CD4-positive, alpha-beta T cell treated with Interleukin-6 at 100 ng/mL for 8 hours (primary cell): ENCODE measurements at places on chromosomes 6 and 20.

- no peak for DNase-seq
Observed at GRCh38 chr6:144075187-144075586, 20.2 kb downstream of the SF3B5 start.

GRCh38 chr6:108421366-108421765, 126.5 kb downstream of the AFG1L start:
- DNase-seq = no peak

DNA sequence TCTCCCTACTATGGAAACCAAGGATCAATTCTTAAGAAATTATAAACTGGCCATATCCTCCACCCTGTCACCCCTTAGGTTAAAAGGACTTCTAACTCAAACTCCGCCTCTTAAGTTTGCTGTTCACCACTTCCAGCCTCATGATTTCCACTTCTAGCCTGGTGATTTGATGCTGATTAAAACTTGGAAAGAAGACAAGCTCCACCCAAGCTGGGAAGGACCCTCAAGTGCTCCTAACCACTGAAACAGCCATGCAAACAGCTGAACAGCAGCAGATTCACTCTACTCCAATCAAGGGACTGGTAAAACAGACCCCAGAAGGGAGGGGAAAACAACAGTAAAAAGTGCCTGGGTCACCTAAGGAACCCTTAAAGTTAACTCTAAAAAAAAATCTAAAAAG, 10.3 kb downstream of the LCA5 start:
- DNase-seq = no peak

GRCh38 chr6:13573669-13574110, 711 bp upstream of the SIRT5 start:
- DNase-seq = no peak

DNA sequence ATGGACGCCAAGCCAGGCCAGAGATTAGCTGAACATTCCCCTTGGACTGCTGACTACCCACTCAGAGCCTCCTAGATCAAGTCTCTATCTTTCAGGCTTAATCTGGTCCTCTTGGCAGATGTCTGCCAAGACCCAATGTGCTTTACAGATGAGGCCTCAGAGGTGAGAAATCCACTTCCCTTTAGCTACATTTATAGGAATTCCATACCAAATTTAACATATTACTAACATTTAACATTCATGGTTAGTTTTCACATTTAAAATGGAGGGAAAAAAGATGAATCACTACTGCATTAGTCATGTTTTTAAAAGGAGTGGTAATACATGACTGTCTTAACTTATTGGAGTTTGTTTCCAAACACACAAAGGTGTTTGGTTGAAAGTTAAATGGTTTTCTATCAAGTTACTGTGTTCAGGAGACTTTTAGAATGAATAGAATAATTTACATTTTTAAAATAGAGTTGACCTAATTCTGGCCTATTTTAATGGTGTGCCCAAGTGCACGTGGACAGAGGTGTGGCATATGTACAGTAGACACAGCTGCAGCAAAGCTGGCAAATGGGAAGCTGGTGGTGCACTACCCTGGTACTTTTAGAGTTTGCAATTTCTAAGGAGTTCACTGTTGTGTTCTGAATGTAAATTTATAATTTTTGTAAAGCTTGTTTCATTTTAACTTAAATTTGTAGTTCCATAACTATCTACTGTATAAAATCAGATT, 41.9 kb upstream of the CALHM6 start:
- no peak for DNase-seq

DNA sequence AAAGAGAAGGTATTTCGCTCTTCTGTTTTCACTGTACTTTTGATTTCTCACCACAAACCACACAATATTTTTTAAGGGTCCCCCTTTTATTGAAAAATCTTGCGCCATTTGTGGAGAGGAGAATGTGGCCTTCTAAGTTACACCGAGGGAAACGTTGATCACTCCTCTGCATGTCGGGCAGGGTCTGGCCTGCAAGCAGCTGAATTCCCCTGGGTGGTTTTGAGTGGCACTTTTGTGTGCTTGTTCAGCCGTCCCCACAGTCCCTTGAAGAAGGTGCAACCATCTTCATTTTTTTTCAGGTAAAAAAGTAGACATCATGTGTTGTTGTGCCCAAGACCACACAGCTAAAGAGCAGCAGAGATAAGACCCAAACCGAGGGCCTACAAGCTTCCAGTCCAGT, 6.1 kb downstream of the GPR31 start:
- DNase-seq = no peak

GRCh38 chr6:37860226-37860839, 40.8 kb downstream of the ZFAND3 start:
- DNase-seq = peak; percentile 8

GRCh38 chr6:167573461-167574215, 248.8 kb downstream of the TTLL2 start:
- DNase-seq = no peak

GRCh38 chr6:46170357-46171289, at the start of gene ENPP5:
ENPP5 (minus strand) TSS chr6:46170980; CDS start chr6:46168262, 2,718 bp downstream.
- DNase-seq = peak; percentile 53

DNA sequence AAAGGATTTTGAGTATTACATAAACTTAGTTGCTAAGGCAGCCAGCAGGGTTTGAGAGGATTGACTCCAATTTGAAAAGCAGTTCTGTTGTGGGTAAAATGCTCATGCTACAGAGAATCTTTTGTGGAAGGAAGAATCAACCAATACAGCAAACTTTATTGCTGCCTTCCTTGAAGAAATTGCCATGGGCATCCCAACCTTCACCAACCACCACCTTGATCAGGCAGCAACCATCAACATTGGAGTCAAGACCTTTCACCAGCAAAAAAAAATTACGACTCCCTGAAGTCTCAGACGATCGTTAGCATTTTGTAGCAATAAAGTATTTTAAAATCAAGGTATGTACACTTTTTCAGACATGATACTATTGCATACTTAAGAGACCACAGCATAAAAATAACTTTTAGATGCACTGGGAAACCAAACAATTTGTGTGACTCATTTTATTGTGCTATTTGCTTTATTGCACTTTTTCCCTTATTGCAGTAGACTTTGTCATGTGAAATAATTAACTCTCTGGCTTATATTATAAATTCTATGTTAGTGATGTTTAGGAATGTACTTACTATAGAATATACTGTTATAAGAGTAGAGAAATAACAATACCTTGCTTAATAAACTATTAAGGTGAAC, 390.8 kb downstream of the CDKAL1 start:
- no peak for DNase-seq

DNA sequence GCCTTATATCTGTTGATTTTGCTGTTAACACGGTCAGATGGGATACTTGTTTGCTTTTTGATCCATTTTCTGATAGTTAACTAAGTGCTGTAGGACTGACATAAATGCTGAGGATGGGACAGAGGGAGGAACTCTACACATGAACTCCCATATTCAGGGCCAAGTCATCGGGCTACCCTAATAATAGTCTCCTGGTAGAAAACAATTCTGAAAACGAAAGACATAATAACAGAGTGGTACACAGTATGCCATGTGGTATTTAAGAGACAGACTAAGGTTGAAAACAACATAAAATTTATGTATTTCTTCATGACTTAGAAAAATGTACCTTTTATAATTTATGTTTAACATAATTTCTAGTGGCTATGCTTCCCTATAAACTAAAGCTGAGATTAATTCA, 12.0 kb downstream of the ID4 start:
- no peak for DNase-seq

- DNase-seq = no peak
Observed at GRCh38 chr20:18256440-18257090, 31.8 kb upstream of the ZNF133 start.

GRCh38 chr6:62528894-62529526, 243.0 kb upstream of the KHDRBS2 start:
- no peak for DNase-seq

DNA sequence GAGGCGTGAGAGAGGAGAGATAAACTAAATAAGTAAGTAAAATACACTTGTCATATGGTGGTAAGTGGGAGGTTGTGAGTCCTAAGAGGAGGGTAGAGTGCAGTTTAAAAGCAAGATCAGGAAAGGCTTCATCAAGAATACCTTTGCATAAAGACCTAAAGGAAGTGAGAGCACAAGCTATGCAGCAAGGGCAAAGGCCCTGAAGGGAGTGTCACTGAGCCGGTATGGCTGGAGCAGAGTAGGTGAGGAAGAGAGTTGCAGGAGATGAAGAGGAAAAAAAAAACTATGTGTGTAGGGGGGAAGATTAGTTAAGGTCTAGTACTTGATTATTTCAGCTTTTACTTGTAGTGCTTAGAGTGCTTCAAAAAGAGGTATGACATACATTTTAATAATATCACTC, 11.0 kb downstream of the DNAAF9 start:
- DNase-seq = no peak

DNA sequence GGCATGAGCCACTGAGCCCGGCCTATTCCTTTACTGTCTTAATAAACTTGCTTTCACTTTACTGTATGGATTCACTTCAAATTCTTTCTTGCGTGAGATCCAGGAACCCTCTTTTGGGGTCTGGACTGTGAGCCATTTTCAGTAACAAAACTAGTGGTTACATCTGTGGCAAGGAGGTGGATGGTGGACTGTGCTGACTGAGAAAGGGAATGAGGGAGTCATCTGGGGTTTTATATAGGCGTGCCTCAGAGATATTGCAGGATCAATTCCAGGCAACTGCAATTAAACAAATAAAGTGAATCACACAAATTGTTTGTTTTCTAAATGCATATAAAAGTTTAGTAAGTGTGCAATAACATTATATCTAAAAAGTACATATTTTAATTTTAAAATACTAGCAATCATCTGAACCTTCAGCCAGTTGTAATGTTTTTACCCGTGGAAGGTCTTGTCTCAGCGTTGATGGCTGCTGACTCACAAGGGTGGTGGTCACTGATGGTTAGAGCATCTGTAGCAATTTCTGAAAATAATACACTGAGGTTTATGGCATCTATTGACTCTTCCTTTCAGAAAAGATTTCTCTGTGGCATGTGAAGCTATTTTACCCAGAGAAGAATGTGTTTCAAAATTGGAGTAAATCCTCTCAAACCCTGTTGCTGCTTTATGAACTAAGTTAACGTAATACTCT, 111.4 kb upstream of the FKBP1C start:
- no peak for DNase-seq

DNA sequence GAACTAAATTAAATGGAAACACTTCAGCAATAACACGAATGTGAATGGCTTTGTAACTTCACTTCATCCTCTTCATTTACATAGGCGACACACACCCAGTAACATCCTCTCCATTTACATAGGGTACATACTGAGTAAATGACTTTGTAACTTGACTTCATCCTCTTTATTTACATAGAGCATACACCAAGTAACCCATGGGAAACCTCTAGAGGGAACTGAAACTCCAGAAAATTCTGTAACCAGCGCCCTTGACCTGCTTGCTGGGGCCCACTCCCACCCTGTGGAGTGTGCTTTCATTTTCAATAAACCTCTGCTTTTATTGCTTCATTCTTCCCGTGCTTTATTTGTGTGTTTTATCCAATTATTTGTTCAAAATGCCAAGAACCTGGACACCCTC, 81.6 kb upstream of the OPRM1 start:
- no peak for DNase-seq

DNA sequence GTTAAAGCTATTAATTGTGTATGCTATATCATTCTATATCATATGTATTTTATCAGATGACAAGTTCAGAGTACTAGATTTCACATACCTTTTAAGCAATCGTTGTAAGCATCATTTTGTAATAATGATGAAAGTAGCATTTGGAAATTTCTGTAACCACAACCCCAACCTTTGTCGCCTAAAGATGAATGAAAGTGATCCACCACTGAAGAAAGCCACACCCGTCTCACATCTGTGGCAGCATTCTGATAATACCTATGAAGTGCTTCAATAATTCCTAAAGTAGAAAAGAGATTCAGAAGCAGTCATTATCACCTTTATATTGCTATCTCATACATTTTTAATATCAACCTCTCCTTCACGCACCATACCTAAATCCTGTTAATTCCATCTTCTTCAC, 16.6 kb downstream of the ZUP1 start:
- DNase-seq = no peak

DNA sequence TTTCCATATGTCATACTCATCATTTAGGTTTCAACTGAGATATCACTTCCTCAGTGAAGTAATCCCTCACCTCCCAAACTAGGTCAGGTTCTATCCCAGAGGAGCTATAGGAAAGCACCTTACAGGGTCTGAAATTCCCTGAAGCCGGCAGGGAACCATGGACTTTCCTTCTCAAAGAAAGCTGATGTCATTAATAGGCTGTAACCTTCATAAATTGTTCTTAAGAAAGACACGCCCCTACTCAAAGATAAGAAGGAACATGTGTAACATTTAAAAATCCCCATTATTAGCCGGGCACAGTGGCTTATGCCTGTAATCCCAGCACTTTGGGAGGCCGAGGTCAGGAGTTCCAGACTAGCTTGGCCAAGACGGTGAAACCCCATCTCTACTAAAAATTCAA, 50.0 kb upstream of the RNGTT start:
- no peak for DNase-seq

DNA sequence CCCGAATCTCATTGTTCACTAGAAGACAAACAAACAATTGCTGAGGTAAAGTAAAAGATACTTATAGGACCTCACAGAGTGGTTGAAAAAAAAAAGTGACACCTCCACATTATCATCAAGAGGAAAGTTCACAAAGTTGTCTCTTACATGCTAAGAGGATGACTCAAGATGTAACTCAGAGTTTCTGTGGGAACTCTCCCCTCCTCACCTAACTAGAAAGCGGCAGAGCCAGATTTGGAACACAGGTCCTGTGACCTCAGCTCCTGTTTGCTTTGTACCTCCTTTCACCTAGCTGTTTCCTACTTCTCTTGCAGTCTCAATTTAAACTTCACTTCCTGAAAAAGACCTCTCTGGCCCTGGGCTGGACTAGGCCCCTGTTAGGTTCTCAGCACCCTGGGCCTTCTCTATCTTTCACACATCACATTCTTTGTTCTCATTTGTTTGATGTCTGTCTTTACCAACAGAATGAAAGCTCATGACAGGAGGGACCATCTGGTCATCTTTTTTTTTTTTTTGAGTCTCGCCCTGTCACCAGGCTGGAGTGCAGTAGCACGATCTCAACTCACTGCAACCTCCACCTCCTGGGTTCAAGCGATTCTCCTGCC, 60.8 kb downstream of the CD24 start:
- DNase-seq = no peak

GRCh38 chr6:101395345-101395744, 1.8 kb downstream of the GRIK2 start:
- DNase-seq = no peak

DNA sequence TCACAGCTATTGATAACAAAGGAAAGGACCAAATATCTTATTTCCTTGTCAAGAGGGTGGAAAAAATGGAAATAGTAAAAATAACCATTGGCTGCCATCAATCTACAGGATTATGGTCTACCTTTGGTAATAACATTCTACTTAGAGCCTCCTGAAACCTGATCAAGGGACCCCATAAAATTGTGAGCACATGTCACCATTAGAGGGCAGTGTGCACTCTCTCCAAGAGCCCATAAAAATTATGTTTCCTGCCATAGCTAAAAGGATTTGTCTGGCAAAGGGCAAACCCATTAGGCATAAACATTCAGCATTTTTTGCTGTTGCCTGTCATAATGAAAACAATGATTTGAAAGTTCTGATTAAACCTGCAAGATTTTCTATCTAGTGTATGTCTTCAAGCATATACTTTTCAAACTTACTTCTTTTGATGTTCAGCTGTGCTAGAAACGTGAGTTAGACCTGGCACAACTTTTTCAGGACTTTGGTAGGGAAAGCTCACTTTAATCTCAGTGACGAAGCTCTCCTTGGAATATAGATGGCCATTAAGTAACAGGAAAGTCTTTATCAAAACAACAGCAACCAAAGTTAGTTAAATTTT, 120.7 kb upstream of the ZFP64 start:
- peak; percentile 71 for DNase-seq

- DNase-seq = no peak
Observed at GRCh38 chr6:140073456-140073855, 699.0 kb upstream of the CITED2 start.
